ENCODE measurements at places on chromosomes 5 and 9. TPM values are rescaled to one million over a fixed set of nuclear protein-coding genes. Genes with fewer than 3 reads are reported as not detected.

The KIF4B gene
- total RNA-seq = 0.08 TPM

The RNF224 gene
- total RNA-seq = 0.17 TPM

The SLC1A1 gene
- 11.7 TPM for total RNA-seq

The ESM1 gene
- not detected for total RNA-seq

The EGR1 gene
- 35.5 TPM for total RNA-seq

Measured in H1 (cell line).